ENCODE measurements at places on chromosomes 11 and 22.

DNA sequence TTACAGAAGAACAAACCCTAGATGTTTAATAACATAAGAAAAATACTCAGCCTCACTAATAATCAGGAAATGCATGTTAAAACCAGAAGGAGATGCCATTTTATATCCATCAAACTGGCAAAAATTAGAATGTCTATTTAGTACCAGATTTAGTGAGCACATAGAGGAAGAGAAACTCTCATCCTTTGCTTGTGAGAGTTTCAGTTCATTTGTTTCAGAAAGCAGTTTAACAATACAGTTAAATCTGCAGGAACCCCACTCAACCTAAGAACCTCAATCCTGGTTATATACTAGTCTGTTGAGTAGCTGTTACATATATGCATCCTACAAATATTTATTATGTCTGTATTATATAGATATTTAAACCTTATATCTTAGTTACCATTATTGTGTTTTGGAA is 172.6 kb downstream of the WNT11 start:
- DNase-seq: no peak

DNA sequence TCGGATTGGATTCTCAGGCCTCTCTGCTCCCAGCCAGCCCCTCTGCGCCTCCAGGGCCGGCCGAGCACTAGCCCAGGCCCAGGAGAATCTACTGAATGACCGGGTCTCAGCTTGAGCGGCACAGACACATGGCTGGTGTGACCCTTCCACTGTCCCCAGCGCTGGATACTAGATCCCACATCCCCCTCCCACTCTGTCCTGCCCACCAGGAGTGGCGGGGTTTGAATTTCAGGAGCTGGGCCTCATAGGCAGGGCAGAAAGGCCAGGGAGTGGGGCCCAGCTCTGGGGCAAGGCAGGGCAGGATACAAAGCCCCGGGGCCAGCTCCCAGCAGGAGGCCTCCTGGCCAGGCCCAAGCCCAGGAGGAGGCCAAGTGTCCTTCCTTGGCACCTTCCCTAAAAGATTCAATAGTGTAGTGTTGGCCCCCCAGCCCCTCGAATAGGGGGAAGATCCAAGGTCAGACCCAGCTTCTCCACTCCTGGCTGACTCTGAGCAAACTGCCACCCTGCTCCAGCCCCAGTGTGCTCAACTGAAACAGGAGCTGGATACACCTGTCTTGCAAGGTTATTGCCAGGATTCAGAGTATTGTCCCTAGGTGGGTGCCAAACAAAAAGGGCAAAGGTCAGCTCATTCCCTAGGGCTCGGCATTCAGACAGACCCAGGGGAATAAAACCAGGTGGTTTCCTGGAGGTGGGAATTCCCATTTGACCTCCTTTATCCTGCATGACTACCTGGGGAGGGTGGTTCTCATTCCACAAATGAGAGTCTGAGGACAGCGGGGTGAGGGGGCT is 22.5 kb upstream of the TCF20 start:
- no peak for DNase-seq

- DNase-seq: no peak
Measured at GRCh38 chr22:25147642-25147928, 52.1 kb upstream of the CRYBB3 start.

DNA sequence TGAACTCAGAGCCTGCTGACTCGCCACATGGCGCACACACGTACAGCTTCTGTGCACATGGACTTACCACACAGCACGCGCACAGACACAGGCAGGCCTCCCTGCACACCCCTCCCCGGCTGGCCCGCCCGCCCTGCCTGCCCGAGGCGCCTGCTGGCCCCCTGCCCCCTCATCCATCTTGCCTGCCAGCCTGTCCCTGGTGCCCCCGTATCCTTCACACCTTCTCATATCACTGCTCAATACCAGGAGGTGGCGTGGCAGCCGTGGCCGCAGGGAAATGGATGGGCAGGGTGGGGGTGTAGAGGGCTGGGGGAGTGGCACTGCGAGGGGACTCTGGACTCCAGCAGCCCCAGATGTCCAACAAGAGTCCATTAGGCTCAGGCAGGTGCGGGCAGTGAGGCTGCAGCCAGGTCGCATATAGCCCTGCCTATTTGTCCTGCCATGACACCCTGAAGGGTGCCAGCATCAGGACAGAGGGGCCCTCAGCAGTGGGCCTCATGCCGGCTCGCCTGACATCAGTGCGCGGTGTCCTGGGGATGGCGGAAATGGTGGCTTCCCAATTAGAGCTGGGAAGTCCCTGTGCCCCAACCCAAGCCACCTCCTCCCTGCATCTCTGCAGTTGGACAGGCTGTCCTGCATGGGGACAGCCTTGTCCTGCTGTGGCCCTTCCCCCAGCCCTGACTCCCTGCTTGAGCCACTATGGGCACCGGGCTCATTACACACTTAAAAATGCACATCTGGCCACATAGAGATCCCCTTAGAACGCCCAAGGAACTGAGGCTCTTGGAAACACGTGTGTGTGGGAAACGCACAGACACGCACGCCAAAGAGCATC is 2.0 kb upstream of the TBX10 start:
- DNase-seq: no peak

DNA sequence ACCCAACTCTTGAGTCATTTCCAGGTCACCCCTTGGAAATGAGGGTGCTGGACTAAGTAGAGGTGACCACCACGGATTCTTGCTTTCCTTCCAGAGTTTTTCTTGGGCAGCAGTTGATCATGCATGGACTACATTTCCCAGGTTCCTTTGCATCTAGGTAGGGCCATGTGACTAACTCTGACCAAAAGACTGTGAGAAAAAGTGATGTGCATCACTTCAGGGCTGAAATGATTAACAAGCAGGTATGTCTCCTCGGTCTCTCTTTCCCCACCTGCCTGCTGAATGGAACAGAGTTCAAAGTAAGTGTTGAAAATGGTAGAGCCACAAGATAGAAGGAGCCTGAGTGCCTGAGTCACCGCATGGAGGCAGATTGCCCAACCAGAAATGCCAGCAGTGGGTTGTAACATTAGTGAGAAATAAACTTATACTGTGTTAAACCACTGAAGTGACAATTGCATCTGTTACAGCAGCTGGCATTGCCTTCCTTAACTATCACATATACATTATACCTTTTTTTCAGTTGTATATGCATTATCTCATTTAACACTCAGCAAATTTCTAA is 113.5 kb downstream of the MN1 start:
- DNase-seq: no peak

DNA sequence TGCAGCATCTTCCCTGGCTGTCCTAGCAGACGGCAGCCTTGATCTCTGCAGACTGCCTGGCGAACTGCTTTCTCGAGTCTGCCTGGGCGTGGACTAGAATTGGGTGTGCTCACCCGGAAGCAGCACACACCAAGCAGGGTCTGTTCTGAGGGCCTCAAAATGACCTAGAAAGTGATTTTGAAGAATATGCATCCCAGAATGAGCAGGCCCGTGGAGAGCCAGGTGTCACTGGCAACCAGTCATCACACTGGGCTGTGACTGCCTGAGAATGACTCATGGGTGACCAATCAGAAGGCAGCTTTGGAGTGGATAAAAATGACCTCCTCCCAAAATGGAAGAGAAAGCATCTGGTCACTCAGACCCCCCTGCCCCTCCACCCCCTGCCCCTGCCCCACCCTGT is 114.9 kb upstream of the NECTIN1 start:
- no peak for DNase-seq

DNA sequence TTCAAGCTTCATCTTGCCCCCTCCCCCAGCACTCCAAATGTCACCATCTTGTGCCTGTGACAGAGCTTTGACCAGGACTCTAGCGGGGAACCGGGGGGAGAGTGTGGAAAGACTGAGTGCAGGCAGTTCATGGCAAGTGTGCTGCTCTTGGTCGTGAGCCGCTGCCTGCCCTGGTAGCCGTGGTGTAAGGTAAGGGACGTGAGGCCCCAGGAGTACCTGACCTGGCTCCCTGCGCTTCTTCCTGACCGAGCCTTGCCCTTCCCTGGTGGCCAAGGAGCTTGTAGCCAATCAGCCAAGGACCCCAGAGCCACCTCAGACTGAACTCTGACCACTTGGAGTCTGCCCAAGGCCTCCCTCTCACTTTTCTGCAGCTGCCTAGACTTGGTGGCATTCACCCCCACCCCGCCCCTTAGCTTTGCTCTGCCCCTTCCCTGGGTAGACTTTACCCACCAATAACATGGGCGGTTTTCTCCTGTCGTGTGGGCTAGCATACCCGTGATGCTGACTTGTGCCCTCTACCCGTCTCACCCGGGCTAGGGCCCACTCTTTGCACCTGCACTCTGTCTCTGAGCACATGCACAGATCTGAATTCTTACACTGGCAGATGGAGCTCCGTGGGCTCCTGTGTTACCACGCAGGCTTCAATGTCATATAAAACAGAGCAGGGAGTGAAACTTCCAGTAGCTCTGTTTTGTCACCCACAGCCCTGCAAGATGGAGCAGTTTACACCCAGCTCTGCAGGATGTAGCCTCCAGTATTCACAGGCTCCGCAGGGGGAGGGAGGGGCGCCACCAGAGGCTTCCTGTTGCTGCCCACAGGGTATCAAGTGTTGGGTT is 1.5 kb downstream of the DGKZ start:
- peak; percentile 82 for DNase-seq

GRCh38 chr11:81963018-81963417 is 770.6 kb downstream of the FAM181B start:
- DNase-seq: no peak

GRCh38 chr11:57458410-57459163 is 1.7 kb upstream of the RTN4RL2 start:
- DNase-seq: peak; percentile 40

DNA sequence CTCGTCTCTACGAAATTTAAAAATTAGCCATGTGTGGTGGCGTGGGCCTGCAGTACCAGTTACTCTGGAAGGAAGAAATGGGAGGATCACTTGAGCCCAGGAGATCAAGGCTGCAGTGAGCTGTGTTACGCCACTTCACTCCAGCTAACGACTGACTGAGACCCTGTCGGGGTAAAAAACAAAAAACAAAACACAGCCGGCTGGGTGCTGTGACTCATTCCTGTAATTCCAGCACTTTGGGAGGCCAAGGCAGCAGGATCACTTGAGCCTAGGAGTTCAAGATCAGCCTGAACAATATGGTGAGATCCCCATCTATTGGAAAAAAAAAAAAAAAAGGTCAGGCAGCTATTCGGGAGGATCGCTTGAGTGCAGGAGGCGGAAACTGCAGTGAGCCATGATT is 2.4 kb downstream of the PAFAH1B2 start:
- no peak for DNase-seq

GRCh38 chr11:114244726-114245394 is 51.3 kb upstream of the NNMT start:
- no peak for DNase-seq

GRCh38 chr11:111459506-111460270 is 52.5 kb downstream of the BTG4 start:
- no peak for DNase-seq

- no peak for DNase-seq
Measured at GRCh38 chr11:106208760-106209159, 131.3 kb downstream of the AASDHPPT start.

GRCh38 chr22:28344918-28345703 is 334.5 kb downstream of the TTC28 start:
- no peak for DNase-seq

DNA sequence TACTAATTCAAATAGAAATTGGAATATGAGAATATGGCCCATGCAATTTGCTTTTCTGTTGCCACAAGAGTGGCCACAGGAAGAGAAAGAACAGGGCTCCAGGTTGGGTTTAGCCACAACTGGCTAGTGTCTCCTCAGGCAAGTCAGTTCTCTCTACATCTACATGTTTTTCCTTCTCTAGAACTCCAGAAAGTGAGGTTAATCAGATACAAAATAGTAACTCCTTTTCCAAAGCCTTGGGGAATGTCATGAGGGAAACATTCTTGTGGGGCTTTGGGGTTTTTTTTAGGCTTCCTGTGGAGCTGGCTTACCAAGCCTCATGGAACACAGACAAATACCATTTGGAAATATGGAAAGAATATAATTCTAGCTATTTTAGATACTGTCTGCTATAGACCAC is 161.6 kb downstream of the NAV2 start:
- DNase-seq: no peak

DNA sequence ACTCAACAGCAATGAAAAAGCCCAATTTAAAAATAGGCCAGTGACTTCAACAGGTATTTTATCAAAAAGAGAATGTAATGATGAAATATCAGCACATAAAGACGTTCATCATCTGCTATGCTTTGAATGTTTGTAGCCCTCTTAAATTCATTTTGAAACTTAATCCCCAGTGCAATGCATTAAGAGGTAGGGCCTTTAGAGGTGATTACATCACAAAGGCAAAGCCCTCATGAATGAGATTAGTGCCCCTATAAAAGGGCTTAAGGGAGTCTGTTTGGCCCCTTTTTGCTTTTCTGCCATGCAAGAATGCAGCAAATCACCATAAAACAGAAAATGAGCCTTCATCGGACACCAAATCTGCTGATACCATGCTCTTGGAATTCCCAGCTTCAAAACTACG is 637.0 kb downstream of the DLG2 start:
- no peak for DNase-seq

- DNase-seq: peak; percentile 62
Measured at GRCh38 chr11:59556115-59556916, 45.0 kb downstream of the OR4D9 start.

DNA sequence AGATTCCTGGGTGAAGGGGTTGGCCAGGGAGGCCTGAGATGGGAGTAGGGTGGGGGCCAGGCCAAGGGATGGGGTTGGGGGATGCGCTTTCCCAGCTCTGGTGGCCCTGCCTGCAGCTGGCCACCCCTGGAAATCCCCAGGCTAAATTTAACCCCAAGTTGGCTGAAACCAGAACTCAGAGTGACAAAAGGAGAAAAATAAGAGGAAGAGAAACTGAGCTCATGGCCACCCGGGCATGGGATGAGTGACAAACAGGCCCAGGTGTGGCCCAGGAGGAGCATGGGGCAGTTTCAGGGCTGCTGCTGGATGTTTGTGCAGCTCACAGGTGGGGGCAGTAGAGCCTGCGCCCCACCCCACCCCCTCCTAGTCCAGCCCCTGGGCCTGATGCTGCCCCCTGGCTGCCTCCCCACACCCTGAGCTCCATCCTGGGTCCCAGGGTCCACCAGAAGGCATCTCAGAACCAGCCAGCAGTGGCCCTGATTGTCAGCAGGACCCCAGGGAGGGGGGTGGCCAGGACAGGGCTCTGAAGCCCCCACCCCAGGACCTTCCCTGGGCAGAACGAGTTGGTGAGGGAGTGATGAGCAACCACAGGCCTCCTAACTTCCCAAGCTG is 48.0 kb downstream of the IGLL5 start:
- no peak for DNase-seq

DNA sequence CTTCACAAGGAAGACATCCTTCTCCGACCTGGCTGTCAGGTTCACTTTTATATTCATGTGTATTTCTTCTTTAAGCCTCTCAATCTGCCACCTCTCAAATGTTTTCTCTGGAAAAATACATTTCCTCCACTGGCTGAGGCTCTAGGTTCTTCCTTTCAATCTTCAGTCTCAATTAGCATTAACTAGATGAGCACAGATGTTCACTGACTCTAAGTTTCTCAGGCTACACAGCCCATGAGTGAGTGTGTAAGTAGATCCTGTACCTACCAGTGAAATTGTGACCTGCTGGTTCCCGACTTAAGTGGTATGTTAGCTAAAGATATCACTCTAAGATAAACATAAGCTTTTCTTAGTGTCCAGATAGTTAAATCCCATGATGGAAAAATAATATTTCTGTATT is 206.9 kb downstream of the ADAMTS15 start:
- no peak for DNase-seq

- DNase-seq: no peak
Measured at GRCh38 chr11:2783536-2784082, 83.8 kb upstream of the KCNQ1OT1 start.

GRCh38 chr11:120130176-120130980 is 7.5 kb downstream of the TRIM29 start:
- DNase-seq: no peak

All from DND-41 (cell line).